Activated T-helper 1 cell treated with anti-CD3 and anti-CD28 coated beads, Interleukin-2, amount 50 U/mL, for 16 hours (primary cell): ENCODE measurements at places on chromosomes 12 and 14.

- no peak for DNase-seq
Measured at GRCh38 chr14:23164949-23165348, 18.5 kb downstream of the SLC7A8 start.

DNA sequence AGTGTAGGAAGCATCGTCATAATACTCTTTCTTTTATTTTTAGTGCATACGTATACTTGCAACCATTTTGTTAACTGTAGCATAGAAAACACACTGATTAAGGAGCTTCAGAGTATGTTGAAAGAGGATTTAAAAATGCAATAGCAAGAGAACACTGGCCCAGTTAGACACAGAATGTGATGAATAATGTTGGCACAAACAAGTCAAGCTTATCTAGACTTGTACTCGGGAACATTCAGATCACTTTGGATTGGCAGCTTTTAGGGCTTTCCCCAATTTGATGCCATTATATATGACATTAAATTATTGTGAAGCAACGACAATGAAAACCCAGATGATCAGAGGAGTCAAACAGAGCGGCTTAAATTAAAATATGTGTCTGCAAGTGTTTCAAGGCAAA, 468.1 kb downstream of the PRKD1 start:
- DNase-seq, result no peak

- DNase-seq, result peak; percentile 17
Measured at GRCh38 chr12:22543246-22544037, 900 bp downstream of the C2CD5 start.

- DNase-seq, result no peak
Measured at GRCh38 chr12:129964826-129965457, 61.1 kb upstream of the TMEM132D start.

GRCh38 chr14:85618978-85619377, 89.0 kb downstream of the FLRT2 start:
- DNase-seq, result no peak

- DNase-seq, result peak; percentile 27
Measured at GRCh38 chr12:25249931-25250738, 594 bp downstream of the KRAS start.

DNA sequence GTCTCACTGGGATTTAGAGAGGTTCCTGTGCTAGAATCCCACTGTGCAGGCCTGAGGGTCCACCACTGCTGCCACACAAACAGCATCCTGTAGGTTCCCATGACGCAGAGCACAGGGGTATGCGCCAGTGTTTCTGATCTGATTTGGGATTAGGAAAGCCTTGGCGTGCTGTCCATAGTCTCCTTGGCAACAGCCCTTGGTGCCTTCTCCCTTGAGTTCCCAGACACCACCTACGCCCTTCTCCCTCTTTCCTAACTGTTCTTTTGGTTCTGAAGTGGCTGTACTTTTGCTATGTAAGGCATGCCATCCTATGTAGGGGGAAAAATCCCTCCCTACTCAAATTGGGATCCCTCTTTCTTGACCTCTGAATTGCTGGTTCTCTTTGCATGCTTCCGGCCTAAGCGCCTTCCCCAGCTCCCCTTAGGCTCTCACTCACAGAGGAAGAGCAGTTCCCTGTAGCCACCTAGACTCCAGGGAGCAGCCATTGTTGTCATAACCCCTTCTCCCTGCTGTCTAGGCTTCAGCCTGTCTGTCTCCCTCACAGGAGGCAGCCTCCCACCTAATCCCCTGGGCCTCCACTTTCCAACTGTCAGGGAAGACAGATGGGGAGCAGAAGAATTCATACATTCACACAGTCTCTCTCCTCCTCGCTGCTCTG, 14.8 kb upstream of the RIC8B start:
- no peak for DNase-seq

DNA sequence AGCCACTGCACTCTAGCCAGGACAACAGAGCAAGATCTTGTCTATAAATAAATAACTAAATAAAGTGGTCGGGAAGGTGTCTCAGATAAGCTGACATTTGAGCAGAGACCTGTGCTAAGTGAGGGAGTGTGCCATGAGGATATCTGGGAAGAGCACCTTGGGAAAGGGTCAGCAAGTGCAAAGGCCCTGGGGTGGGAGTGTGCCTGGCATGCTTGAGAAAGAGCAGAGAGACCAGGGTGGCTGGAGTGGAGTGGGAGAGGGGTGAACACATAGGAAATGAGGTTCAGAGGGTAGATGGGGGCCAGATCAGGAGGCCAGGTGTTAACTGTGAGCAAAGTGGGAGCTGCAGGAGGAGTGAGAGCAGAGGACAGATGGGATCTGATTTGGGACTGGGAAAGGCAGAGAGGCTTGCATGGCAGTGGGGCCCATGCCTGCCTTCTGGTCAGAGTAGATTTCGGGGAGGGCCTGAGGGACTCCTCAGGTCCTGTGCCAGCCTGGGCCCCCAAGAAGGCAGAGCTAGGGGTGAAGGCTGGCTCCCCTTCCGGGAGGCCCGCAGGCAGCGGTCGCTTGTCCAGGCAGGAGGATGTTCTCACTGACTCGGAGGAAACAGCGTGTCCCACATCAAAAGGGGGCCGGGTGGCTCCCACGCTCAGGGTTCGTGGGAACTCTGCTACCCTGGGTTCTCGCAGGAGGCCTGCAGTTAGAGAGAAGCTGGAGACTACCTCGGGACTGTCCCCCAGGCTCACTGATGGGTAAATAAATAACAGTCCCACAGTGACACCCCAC, 32.6 kb downstream of the DTX1 start:
- DNase-seq, result peak; percentile 23

GRCh38 chr12:108645686-108646599, 12.2 kb upstream of the SELPLG start:
- DNase-seq, result no peak

DNA sequence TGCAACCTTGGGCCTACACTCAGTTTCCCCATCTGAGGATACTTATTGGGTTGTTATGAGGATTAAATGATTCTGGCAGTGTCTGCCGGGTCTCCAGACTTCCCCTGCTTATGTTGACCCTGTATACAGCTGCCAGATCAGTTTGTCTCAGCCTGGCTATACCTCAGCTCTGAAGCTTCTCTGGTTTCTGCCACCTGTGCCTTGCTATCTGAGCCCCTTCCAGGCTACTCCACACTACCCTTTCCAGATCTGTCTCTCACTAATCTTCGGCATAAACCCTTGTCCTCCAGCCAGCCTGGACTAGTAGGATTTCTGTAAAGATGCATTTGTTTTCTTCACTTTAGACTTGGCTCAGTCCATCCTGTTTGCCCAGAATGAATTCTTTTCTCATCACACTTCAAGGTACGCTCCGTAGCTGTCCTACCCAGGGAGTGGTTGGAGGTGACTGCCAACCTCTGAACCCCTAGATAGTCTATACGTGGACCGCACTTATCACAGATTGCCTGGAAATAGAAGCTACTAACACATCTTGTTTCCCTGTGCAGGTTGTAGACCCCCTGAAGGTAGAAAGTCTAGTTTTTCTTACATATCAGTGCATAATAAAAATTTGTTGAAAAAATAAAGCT, 422.4 kb downstream of the RAD51B start:
- DNase-seq, result no peak

DNA sequence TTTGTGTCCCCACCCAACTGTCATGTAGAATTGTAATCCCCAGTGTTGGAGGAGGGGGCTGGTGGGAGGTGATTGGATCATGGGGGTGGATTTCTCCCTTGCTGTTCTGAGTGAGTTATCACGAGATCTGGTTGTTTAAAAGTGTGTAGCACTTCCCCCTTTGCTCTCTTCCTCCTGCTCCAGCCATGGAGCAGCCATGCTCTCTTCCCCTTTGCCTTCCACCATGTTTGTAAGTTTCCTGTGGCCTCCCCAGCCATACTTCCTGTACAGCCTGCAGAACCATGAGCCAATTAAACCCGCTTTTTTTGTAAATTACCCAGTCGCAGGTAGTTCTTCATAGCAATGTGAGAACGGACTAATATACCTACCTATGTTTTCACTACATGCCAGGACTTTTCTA, 2.6 kb upstream of the POC1B start:
- no peak for DNase-seq

DNA sequence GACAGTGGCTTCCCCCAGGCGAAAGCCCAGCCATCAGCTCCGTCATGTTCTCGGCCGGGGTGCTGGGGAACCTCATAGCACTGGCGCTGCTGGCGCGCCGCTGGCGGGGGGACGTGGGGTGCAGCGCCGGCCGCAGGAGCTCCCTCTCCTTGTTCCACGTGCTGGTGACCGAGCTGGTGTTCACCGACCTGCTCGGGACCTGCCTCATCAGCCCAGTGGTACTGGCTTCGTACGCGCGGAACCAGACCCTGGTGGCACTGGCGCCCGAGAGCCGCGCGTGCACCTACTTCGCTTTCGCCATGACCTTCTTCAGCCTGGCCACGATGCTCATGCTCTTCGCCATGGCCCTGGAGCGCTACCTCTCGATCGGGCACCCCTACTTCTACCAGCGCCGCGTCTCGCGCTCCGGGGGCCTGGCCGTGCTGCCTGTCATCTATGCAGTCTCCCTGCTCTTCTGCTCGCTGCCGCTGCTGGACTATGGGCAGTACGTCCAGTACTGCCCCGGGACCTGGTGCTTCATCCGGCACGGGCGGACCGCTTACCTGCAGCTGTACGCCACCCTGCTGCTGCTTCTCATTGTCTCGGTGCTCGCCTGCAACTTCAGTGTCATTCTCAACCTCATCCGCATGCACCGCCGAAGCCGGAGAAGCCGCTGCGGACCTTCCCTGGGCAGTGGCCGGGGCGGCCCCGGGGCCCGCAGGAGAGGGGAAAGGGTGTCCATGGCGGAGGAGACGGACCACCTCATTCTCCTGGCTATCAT, 663 bp downstream of the PTGER2 start:
- peak; percentile 8 for DNase-seq

DNA sequence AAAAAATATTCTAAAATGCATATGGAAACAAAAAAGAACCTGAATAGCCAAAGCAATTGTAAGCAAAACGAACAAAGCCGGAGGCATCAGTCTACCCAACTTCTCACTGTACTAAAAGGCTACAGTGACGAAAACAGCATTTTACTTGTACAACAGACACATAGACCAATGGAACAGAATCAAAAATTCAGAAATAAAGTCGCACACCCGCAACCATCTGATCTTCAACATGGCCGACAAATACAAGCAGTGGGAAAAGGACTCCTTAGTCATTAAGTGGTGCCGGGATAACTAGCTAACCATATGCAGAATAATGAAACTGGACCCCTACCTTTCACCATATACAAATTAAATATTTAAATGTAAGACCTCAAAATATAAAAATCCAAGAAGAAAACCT, 203.9 kb upstream of the PPFIA2 start:
- DNase-seq, result no peak

GRCh38 chr14:37179896-37180502, 7.6 kb upstream of the SLC25A21 start:
- DNase-seq, result no peak

DNA sequence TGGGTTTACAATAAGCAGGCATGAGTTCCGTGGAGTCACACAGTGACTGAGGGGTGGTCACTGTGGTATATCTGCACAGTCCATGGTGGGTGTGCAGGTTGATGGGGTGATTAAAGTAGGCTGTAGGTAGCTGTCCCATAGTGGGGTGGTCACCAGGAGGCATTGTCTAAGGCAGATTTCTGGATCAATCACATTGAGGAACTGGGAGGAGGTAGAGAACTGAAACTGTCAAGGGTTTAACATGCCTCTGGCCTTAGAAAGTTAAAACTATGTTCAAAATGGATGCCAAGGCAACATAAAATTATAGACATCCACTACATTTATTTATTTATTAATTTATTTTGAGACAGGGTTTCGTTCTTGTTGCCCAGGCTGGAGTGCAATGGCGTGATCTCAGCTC, 8.3 kb downstream of the ADCK1 start:
- DNase-seq, result no peak

GRCh38 chr14:63147018-63147417, 57.2 kb upstream of the RHOJ start:
- no peak for DNase-seq

- DNase-seq, result no peak
Measured at GRCh38 chr12:95413576-95413975, 60.4 kb upstream of the METAP2 start.

GRCh38 chr14:34211732-34212131, 250.3 kb downstream of the SPTSSA start:
- DNase-seq, result no peak

GRCh38 chr12:45130881-45131281, 80.0 kb upstream of the DBX2 start:
- no peak for DNase-seq

DNA sequence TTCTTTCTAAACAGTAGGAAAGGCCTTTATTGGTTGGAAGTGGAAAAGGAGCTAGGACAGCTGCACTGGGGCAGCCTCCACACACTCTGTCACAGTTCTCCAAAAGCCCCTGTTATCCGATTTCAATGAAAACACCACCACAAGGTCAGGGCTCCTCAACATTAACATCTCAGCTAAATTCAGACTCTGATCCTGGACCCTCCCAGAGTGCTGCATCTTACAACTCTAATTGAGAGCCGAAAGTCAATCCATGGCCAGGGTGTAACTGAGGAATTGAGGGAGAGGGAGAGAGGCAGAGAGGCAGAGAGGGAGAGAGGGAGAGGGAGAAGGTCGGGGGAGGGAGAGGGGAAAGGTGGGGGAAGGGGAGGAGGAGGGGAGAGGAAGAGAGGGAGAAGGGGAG, 32.1 kb downstream of the DICER1 start:
- no peak for DNase-seq

GRCh38 chr12:95694136-95694535, 96.4 kb downstream of the NTN4 start:
- DNase-seq, result no peak

DNA sequence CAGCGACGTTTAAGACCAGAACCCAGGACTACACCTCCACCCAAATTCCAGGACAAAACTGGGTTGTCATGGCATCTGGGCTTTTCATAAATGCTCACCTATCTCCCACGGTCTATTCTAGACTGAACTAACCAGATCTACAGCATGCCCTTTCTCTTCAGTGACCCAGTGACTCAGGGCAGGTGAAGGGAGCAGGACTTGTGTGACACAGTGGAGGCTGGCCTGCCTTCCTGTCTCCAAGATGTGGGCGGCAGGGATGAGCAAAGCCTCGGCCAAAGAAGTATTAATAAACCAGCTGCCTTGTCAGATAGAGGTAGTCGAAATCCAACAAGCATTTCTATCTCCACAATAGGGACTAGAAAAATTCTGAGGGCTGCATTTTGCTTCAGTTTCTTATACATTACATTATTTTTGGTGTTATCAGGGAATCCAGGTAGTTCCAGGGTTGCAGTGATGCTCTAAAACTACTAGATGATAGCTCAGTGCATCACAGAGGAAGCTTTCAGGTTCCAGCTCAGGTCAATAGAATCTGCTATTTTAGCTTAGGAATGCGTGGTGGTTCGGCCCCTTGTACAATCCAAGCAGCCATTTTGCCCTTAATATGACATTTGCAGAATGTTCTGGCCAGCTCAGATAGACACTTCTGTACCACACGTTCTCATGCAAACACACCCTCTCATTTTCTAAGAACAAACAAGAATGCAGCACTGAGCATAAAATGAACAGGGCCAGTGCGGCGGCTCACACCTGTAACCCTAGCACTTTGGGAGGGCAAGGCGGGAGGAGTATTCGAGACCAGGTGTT, 4.2 kb upstream of the GLRX5 start:
- no peak for DNase-seq

DNA sequence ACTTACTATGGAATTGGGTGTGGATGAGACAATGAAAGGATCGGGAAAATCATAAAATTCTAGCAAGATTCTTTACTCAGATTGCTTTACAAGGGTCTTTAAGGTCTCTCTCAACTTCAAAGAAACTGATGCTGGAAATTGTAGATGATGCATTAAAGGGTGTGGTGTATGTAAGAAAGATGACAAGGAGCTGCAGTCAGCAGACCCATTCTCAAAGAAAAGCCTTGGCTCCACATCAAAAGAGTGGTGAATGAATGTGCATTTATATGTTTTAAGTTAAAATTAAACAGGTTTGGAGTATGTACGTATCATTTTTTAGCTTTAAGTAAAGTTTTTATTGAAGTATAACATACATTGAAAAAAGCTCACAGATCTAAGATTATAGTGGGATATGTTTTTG, 194.5 kb downstream of the C12orf75 start:
- DNase-seq, result no peak
